ENCODE measurements at places on chromosomes 13 and 19.

DNA sequence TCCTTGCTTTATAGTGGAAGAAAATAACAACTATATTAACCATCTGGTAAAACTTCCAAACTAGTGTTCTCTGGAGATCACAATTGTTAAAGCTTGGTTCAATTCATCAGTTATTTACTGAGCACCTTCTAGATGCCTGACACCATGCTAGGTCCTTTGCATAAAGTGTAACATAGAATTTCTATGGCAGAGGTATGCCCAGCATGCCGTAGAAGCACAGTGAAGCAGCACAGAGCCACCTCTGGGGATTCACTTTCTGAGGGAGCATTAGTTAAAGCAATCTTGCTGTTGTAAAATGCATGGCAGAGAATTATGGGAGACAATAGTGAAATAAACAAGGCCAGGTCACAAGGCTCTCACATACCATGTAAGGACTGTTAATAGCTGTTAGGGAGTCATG, 75.2 kb downstream of the LRRC63 start:
- DNase-seq: no peak

DNA sequence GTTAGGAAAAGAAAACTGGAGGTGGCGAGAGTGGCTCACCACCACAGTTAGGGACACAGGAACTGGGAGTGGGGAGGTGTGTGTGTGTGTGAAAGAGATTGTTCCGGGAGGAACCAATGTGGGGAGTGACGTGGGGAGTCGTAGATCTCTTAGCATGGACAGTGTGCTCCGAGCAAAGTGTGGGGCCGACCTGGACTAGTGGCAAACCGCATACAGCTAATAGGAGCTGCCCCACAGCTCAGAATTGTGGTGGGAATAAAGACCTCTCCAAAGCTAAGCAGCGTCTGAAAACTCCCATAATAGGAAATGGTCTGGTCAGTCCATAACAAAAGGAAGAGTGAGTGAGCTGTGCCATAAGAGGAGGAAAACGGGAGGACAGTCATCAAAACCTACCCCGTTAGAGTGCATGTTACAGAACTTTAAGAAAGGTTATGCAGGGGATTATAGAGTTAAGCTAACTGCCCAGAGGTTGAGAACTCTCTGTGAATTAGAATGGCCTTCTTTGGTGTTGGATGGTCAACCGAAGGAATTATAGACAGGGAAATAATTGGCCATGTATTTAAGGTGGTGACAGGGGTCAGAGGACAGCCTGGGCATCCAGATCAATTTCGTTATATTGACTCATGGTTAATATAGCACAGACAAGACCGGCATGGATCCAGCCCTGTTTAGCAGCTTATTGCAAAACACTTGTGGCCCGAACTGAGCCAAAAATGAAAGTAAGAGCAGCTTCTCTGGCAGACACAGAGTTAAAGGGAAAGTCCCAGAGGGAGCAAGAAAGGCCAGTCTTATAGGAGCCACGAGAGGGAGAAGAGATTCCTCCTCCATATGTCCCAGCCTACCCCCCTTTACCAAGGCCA, 8.9 kb upstream of the SLC15A1 start:
- no peak for DNase-seq

DNA sequence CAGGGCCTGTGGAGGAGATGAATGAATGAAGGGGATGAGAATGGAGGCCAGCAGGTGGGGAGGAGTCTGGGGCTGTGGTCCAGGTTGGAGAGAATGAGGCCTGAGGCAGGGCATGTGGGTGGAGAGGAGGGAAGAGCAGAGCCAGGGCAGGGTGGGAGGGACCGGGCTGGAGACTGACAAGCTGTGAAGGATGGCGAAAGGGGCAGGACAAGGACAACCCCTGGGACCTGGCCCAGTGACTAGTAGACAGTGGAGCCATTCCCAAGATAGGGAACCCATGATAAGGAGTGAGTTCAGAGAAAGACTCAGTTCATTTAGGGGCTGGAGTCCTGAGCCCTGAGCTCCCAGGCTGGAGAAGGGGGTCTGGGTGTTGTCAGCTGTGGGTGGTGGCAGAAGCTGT, 3.0 kb downstream of the PTH2 start:
- no peak for DNase-seq

DNA sequence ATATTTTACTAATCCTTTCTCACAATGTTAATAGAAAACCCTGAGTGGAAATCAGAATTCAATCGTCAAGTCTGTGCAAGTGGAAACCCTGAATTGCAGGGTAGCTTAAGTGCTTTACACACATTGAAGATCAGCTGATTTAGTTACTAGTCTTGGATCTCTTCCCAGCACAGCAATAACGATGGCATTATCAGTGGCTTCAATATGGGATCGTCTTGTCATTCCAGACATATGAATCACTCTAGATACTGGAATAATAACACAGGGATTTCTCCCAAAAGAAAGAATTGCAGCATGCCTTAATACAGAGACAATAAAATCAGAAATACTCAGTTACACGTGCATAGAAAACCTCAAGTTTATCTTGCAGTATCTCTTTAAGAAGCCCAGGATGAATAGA, 12.6 kb upstream of the METTL21C start:
- DNase-seq: no peak

GRCh38 chr19:40658031-40658430, 32.4 kb downstream of the NUMBL start:
- no peak for DNase-seq

GRCh38 chr13:92864584-92865284, 361.9 kb upstream of the GPC6 start:
- DNase-seq: no peak

DNA sequence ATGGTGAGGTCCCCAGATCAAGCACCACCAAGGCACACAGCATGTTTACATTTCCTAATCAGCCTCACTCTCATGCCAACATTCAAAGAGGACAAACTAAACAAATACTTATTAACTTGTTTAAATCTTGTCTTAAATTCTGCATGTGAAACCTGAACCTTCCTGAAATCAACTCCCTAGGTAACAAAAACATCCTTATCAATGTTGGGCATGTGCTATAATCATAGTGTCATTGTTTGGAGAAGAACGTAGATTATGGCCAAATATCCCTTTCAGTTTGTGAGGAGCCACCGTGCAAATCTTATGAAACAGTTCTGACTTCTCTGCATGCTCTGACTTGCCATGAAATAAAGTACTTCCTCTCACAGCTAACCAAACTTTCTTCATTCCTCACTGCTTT, 123.8 kb downstream of the NDFIP2 start:
- no peak for DNase-seq

DNA sequence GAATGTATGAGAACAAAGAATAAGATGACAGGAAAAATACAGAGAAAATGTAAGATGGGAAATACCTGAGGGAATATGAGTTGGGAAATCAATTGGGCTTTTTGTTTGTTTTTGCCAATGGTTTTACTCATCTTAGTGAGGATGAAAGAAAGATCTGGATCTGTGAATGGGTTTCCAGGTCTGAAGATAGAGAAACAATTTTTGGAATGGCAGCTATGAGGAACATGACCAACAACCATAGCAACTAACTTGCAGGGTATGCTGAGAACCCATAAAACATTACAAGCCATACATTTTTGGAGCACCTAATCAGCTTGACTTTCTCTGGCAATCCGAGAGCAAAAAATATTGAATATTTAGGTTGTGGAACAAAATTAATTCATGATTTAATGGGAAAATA, 290.0 kb downstream of the KCTD12 start:
- DNase-seq: no peak

GRCh38 chr19:45782820-45783785, 813 bp upstream of the DMPK start:
- DNase-seq: no peak

GRCh38 chr19:17654993-17655392, 33.2 kb downstream of the UNC13A start:
- no peak for DNase-seq

DNA sequence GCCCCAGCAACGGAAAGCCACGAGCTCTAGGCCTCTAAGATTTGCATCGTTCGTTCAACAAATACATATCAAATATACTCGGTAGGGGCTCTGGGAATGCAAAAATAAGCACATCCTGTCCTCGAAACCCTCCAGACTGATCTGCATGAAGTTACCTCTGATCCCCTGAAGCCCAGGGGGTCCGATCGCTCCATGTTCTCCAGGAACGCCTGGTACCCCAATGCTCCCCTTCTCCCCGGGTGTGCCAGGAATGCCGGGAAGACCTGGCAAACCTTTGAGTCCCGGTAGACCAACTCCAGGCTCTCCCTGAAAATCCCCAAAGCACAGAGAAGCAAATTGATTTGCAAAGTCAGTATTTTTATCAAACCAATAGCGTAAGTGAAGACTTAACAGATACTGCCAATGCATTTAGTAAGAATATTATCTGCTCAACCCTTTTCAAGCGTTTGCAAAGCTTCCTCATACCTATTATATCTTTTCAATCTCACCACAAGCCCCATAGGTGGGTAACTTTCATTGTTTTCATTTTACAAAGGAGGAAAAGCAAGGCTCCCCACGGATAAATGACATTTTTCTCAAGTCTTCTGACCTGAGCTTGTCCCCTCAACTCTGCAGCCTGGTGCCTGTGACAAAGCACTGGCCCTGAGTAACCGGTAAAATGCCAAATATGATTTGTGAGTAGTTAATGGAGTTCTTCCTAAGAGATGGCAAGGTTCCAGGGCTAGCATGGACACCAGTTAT, 127.7 kb downstream of the COL4A1 start:
- no peak for DNase-seq

DNA sequence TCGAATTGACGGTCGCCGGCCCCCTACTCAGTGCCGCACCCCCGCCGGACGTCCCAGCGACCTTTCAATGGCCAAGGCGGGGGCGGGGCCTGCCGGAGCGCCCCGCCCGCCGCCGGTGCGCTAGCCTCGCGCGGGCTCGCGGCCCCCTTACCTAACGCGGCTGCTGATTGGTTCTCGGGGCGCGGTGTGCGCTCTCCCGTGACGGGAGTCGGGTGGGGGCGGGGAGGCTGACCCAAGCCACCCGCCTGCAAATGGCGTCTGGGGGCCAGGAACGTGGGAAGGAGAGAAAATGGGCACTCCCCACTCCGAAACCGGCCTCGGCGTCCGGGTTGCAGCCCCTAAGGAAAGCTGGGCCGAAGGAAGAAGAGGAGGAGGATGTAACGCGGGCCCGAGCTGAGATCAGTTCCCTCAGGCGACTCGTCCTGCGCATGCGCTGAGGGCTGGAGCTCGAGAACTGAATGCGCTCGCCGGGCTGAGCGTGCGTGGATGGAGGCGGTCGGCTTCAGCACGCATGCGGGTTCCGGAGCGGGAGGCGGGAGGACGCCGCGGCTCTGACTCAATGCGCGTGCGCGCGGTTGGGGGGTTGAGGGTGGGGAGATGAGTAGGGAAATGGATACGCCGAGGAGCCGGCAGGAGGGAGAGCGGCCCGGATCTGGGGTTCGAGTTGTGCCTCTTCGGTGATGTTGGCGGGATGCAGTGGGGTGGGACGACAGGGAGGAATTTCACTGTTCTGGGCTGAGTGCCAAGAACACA, at the start of gene SMG9:
TSS of gene SMG9 (minus strand) at position 460 of the 753 bp plus-strand sequence. CDS start 4,221 bp downstream, outside the sequence.
- DNase-seq: peak; percentile 95

GRCh38 chr13:32917504-32917903, 98.7 kb upstream of the KL start:
- no peak for DNase-seq

DNA sequence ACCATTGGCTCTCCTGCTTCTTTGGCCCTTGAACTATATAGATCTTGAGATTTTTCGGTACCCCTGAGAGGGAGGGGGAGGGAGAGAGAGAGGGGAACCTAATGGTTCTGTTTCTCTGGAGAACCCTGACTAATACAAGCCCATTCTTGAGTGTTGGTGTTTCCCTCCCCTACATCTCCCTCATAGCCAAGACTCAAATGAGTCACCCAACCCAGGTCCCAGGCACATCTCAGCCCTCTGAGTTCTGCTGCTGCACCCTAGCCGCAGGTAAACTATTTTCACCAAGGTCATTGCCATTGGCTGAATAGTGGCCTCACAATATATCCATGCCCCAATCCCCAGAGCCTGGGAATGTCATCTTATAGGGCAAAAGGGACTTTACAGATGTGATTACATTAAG, 225.8 kb upstream of the MAB21L1 start:
- DNase-seq: no peak

DNA sequence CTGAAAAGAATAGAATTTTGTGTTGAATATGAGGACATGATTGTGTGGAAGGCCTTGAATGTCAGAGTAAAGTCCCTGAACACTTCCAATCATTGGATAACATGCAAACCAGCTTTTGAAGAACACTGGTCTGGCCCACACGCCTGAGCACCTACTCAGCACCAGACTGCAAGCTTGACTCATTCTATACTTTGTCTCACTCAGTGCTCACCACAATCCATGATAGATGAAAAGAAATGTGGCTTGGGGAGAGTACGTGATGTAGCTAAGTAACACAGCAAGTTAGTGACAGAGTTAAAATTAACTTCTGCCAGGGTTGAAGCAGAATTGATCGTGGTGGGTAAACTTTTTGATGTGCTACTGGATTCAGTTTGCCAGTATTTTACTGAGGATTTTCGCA, 12.0 kb downstream of the DLEU7 start:
- DNase-seq: no peak

GRCh38 chr19:46704379-46705076, 12.4 kb downstream of the PRKD2 start:
- DNase-seq: peak; percentile 77

DNA sequence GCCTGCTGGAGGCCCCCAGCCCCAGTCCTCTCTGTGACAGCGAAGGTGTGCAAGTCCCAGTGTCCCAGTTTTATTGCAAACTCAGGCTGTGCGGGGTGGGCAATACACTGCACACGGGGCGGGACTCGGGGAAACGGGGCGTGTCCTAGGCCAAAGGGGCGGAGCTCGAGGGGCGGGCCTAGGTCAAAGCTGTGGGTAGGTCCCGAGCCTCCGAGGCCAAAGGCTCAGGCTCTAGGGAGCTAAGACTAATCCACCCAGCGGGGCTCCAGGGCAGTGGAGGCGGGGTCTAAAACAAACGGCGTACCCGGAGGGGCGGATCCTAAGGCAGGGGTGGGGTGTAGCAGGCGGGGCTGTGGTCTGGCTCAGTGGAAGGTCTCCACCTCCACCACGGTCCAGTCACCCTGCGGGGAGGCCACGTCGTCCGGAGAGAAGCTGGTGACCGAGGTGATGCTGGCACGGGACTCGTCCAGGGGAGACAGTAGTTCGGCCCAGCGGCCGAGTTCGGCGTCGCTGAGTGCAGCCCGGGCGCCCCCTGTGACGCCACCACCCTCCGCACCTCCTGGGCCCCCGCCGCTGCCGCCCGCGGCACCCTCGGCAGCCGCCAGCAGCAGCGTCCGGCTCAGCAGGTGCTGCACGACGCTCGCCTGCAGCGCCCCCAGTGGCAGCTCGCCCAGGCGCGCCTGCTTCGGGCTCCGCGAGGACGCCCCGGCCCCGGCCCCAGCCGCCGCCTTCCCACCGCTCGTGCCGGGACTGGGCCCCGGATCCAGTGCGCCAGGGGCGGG, 5.3 kb downstream of the PRR36 start:
- DNase-seq: peak; percentile 64

- DNase-seq: peak; percentile 43
Observed at GRCh38 chr19:8505680-8506401, 3.4 kb upstream of the PRAM1 start.
